Esophagus muscularis mucosa (tissue), 4 donors: ENCODE measurements at places on chromosomes 5 and 9. TPM values are rescaled to one million over a fixed set of nuclear protein-coding genes. Genes with fewer than 3 reads are reported as not detected.
A peak's percentile ranks its signal among the peaks of the same experiment; 100 is the strongest.

The RNF208 gene
- total RNA-seq = 4.2 TPM

The HEMGN gene
- total RNA-seq = not detected

DNA sequence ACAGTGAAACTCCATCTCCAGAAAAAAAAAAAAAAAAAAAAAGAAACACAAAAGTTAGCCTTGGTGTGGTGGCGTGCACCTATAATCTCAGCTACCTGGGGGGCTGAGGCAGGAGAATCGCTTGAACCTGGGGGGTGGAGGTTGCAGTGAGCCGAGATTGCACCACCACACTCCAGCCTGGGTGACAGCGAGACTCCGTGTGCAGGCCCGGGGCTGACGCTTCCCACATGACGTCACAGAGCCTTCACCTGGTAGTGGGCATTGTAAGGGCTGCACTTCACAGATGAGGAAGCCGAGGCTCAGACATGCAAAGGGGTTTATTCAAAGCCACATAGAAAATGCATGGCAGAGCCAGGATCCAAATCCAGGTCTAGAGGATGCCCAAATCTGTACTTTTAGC lies 114.2 kb downstream of the GAPVD1 start:
- H3K4me3 ChIP-seq = no peak overlapping the region
- H3K27me3 ChIP-seq = peaks cover 19% of the 10 kb centered on the region
- no peak for DNase-seq
- H3K4me1 ChIP-seq = peaks cover 14% of the 10 kb centered on the region
- H3K27ac ChIP-seq = no peak overlapping the region

DNA sequence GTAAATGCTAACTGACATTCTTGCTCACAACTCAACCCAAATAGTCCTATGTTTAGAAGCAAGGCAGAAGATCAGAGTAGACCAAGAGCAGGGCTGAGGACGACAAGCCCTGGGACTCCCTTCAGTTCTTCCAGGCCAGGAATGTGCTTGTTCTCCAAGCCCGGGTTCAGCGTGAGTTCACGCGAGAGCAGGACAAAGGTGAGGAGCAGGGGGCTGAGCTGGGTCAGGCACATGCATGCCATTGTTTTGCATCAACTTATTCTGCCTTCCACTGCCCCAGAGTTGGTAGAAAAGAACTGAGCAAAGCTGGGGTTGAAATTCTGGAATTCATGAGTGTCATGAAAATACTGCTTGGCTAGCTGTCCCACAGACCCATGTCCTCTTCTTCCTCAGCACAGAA lies 206.5 kb downstream of the PAX5 start:
- H3K36me3 ChIP-seq = no peaks in the 10 kb centered on the region
- H3K4me1 ChIP-seq = no peaks in the 10 kb centered on the region
- H3K4me3 ChIP-seq = no peak overlapping the region
- DNase-seq = no peak
- H3K27me3 ChIP-seq = no peaks in the 10 kb centered on the region
- H3K27ac ChIP-seq = no peak overlapping the region

DNA sequence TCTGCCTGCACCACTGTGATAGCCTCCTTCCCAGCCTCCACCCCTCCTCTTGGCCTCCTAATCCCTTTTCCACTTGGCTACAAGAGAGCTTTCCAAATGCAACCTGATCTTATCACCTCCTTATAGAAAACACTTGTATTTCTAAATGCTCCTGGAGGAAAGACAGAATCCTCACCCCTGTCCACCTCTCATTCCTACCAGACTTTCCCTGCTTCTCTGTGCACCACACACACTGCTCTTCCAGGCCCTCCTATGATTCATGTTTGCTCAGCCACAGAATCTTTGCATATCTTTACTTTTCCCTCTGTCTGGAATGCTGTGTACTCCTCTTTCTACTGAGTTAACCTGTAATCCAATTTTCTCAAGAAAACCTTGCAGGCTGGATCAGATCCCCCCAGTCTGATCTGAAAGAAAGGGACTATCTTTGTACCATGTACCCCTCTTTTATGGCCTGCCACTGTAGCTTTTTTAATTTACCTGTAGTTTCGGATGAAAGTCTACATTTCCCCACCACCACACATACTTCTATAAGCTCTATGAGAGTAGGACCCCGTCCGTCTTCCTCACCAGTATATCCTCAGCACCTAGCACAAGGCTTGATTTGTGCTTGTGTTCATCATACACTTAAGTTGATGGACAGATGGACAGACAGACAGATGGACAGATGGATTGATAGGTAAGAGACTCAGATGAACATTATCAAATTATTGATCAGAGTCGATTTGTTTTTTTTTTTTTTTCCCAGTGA lies 95.3 kb downstream of the GALNT10 start:
- H3K4me3 ChIP-seq = no peak overlapping the region
- H3K27me3 ChIP-seq = no peaks in the 10 kb centered on the region
- H3K36me3 ChIP-seq = no peaks in the 10 kb centered on the region
- H3K4me1 ChIP-seq = peaks cover 42% of the 10 kb centered on the region
- DNase-seq = peak; percentile 47
- H3K27ac ChIP-seq = peak overlapping the region; percentile 63
